ENCODE measurements at places on chromosomes 16 and 17. TPM values are rescaled to one million over a fixed set of nuclear protein-coding genes. Genes with fewer than 3 reads are reported as not detected.

SCGB1C2 gene
- total RNA-seq, result not detected

CX3CL1 gene
- total RNA-seq, result 26.8 TPM

HOXB7 gene
- 1.7 TPM for total RNA-seq

AHSP gene
- total RNA-seq, result not detected

ITGA3 gene
- 96.7 TPM for total RNA-seq

ZNF469 gene
- 1.4 TPM for total RNA-seq

FAM222B gene
- total RNA-seq, result 15.9 TPM

LGALS9B gene
- total RNA-seq, result not detected

C17orf107 gene
- 1.5 TPM for total RNA-seq

B3GNT9 gene
- 17.9 TPM for total RNA-seq

KRT32 gene
- total RNA-seq, result not detected

SSTR5 gene
- not detected for total RNA-seq

NHERF2 gene
- total RNA-seq, result 45.3 TPM

PITPNC1 gene
- 32.5 TPM for total RNA-seq

VWA3A gene
- total RNA-seq, result 0.42 TPM

GNAO1 gene
- 2.1 TPM for total RNA-seq

ZFP90 gene
- 30.7 TPM for total RNA-seq

TEN1 gene
- 11.0 TPM for total RNA-seq

DCTN5 gene
- 31.1 TPM for total RNA-seq

KRT33B gene
- not detected for total RNA-seq

SLC26A11 gene
- total RNA-seq, result 13.8 TPM

B9D1 gene
- total RNA-seq, result 13.8 TPM

C17orf100 gene
- 1.5 TPM for total RNA-seq

MT1M gene
- 14.8 TPM for total RNA-seq

HOXB4 gene
- 4.6 TPM for total RNA-seq

CCL3 gene
- total RNA-seq, result not detected

KRTAP9-4 gene
- total RNA-seq, result not detected

CCL22 gene
- not detected for total RNA-seq

AIPL1 gene
- total RNA-seq, result not detected

MYH2 gene
- total RNA-seq, result 1.4 TPM

AGRP gene
- not detected for total RNA-seq

NOXO1 gene
- not detected for total RNA-seq

MMD gene
- total RNA-seq, result 28.5 TPM

EIF3C gene
- total RNA-seq, result 84.7 TPM

FOXL1 gene
- 0.71 TPM for total RNA-seq

PIGS gene
- total RNA-seq, result 46.9 TPM

KREMEN2 gene
- 0.13 TPM for total RNA-seq

IKZF3 gene
- total RNA-seq, result 3.8 TPM

TEX2 gene
- 55.6 TPM for total RNA-seq

GAST gene
- total RNA-seq, result not detected

AMDHD2 gene
- 20.0 TPM for total RNA-seq

PSMD12 gene
- total RNA-seq, result 29.2 TPM

HIC1 gene
- 56.5 TPM for total RNA-seq

TMEM92 gene
- total RNA-seq, result not detected

CRISPLD2 gene
- 333 TPM for total RNA-seq

AATK gene
- 17.1 TPM for total RNA-seq

XAF1 gene
- 15.4 TPM for total RNA-seq

Data from esophagus muscularis mucosa (tissue), 4 donors.